ENCODE measurements at places on chromosomes 11 and 22.

DNA sequence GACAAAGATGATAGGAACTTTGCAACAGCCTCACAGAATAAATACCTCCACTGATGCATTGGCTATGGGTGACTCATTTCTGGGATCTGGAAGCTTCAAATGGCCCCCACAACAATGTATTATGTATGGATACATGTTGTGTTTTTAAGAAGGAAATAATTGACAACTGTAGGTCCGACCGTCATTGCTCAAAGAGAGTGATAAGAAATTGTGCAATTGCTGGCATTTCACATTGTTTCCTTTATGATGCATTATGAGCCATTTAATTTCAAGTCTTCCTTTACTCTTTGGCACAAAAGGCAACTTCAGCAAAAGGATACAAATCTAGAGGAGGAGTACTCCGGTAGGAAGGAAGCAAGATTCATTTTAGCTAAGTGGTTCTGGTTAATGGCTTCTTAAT, 2.0 kb downstream of the ANO3 start:
- no peak for DNase-seq

GRCh38 chr22:46537225-46537945, at the start of gene CELSR1:
Gene CELSR1 (minus strand): TSS chr22:46537620. CDS start chr22:46537170, 450 bp downstream.
- DNase-seq, result peak; percentile 67

GRCh38 chr22:30697975-30698374, 3.3 kb downstream of the OSBP2 start:
- DNase-seq, result no peak

GRCh38 chr11:32115446-32115845, 24.6 kb downstream of the RCN1 start:
- no peak for DNase-seq

DNA sequence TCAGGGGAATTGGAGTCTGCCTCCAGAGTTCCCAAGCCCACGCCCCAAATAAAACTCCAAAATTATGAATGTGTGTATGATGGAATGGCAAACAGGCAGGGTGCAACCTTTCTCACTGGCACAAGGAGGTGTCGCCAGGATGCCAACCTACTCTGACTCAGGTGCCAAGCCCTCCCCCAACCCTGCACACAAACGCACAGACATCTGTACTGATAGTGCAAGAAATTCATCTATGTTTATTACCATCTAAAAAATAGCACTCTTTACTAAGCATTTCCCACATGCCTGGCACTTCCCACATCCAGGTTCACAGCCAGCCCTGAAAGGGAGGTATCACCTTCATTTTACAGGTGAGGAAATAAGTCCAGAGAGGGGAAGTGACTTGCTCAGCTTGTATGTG, 1.2 kb downstream of the PLA2G3 start:
- no peak for DNase-seq

DNA sequence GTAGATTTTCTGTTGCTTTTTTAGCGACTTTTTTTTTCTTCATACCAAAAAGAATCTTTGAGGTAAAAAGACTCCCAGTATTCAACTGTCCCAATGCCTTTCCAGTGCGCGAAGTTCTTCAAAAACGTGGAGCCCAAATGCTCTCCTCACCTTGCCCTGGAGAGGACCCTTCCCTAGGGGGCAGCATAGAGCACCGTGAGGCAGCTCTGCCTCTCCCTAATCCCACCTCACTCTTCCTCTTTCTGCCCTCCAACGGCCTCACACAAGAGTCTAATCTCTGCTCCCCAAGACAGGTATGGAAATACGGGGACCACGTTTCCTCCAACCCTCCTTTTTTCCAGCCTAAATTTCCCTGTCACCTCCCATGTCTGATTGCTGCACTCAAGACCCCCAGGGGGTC, 117.5 kb upstream of the ALX4 start:
- no peak for DNase-seq

DNA sequence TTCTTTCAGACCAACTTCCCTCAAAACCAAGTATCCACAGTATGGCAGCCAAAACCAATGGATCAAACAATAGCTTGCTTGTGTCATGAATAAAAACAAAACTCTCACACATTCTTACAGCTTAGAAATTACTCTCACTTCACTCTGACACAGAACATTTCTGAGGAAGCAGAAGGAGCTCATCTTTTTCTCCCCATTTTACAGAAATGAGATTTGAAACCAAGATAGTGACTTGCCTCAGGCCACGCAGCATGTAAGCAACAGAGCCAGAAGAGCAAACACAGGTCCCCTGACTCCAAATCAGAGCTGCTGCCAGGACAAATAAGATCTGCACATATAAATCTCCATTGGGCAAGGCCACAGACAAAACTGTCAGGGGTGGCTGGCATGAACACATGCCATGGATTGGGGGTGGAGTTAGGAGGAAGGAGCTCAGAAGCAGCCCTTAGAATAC, 64.8 kb downstream of the RAB30 start:
- DNase-seq, result no peak
